Stimulated activated CD4-positive, alpha-beta T cell treated with anti-CD3 and anti-CD28 coated beads, Interleukin-15, amount 100 ng/mL, for 1 hour (primary cell): ENCODE measurements at places on chromosomes 13 and 19.

- no peak for DNase-seq
Observed at GRCh38 chr19:2330632-2331284, 2.3 kb downstream of the SPPL2B start.

DNA sequence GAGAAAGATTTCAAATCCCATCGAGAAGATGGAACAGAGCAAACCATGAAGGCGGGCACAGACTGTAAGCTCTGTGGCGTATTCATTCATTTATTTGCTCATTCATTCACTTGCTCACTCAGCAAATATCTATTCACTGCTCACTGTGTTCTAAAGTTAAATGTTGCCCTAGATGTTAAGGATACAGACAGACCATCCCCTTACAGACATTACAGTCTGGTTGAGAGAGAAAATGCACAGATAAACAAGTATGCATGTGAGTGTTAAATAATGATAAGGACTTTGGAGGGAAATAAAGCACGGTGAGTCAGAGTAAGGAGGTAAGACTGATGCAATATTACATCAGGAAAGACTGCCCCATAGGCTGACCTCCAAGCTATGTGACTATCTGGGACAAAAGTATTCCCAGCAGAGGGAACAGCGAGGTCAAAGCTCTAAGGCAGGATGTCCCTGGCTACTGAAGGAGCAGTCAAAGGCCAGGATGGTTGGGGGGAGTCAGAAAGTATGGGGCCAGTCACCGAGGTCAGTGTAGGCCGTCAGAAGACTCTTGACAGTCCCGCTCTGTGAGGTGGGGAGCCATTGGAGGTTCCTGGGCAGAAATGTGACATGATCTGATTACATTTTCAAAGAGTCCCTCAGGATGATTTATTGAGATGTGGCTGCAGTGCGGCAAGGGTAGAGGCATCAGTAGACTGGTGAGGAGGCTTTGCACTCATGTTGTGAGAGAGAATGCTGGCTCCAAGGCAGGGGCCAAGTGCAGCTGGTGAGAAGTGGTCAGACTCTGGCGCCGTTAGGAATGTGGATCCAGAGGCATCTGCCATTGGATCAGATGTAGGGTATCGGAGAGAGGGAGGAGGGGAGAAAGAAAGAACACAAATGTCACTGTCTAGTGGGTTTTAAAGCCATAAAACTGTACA lies 37.9 kb downstream of the MBNL2 start:
- DNase-seq: no peak

DNA sequence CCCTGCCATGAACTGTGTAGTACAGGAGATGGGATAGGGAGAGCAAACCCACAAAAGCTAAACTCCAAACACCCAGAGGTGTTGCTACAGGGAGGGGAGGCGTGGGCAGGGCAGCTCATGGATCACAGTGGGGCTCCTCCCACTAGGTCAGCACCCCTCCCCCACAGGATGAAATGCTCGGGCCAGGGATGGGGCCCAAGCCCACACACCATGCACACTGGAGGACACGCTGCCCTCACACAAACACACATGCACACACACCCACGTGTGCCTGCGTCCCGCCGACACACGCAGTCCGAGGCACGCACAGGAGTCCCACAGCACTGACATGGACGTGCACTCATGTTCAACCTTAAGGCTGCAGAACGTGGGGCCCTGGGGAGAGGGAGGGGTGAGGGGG lies 6.0 kb upstream of the CCNP start:
- DNase-seq: no peak

DNA sequence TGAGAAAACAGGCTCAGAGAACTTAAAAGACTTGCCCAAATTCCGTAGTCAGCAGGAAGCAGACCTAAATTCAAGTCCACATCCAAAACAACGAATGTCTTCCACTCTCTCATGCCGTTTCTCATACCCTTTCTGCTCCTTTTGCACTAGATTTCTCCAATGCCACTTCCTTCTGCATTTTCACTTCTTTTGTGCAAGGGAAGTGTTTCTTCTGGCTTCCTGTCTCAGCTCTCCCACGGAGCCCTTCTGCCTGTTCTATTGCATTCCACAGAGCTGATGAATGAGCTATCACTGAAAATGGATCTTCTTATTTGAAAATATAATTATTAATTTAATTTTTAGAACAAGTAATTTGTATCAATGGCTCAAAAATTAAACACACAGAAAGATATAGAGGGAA lies 56.1 kb upstream of the STK24 start:
- no peak for DNase-seq

GRCh38 chr13:20699715-20700114 lies 3.8 kb upstream of the IL17D start:
- no peak for DNase-seq

DNA sequence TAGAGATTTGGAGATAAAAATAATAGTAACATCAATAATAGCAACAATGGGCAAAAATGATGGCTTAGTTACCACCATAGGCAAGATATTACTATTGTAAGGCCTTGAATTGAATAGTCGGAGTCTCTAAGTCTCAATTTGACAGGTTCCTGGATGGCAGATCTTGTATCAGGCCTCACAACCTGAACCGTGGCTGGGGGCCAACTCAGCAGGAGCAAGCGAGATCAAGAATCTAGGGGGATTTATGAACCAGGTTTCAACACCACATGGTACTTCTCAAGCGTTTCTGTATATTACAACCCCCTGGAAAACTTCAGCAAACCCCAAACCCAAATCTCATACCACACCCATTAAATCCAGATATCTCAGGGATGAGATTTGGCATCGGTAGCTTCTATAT lies 573.8 kb downstream of the LIG4 start:
- no peak for DNase-seq

GRCh38 chr19:49113762-49114629 lies at the start of gene LIN7B:
Gene LIN7B (plus strand): TSS chr19:49114370. CDS start chr19:49114405, 35 bp downstream.
- peak; percentile 66 for DNase-seq

DNA sequence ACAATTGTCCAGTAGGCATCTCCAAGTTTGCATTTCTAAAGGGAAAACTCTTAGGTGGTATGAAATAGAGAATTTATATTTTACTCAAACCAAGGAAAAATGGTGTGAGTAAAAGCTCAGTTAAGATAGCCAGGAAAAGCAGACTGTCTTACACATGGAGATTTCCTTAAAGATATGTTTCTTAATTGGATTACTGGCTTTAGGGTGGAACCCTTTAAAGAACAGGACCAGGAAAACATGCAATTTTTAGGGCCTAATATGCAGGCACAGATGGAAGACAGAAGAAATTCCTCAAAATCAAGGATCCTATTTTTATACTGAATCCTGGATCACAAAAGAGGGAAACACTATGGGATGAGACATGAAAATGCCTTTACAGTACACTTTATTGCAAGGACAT lies 100.3 kb upstream of the PCDH17 start:
- DNase-seq: no peak

GRCh38 chr19:9819596-9819909 lies 674 bp upstream of the FBXL12 start:
- no peak for DNase-seq

GRCh38 chr13:34567597-34567996 lies 374.5 kb upstream of the NBEA start:
- DNase-seq: no peak

GRCh38 chr13:39023761-39024160 lies 14.1 kb downstream of the PROSER1 start:
- no peak for DNase-seq

DNA sequence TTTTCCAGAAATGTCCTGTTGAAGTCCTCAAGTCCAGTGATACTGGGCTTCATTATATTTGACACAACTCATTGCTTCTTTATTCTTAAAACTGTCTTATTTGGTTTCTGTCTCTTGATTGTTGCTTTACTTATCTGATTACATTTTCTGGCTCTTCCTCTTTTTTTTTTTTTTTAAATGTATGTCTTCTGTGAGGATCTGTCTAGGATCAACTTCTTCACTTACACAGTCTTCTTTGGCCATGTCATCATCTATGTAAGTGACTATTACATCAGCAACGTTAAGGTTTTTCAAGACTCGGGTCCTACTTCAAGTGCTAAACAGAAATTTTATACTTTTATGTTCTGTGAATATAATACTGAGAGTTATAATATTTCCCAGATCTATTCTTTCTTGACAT lies 162.1 kb downstream of the PDS5B start:
- DNase-seq: no peak

- DNase-seq: no peak
Observed at GRCh38 chr19:55306712-55307111, 18.4 kb downstream of the TMEM150B start.

GRCh38 chr19:10230861-10231611 lies at the start of gene S1PR2:
Gene S1PR2 (minus strand): TSS chr19:10231331. CDS start chr19:10224905, 6,426 bp downstream.
- DNase-seq: peak; percentile 58

DNA sequence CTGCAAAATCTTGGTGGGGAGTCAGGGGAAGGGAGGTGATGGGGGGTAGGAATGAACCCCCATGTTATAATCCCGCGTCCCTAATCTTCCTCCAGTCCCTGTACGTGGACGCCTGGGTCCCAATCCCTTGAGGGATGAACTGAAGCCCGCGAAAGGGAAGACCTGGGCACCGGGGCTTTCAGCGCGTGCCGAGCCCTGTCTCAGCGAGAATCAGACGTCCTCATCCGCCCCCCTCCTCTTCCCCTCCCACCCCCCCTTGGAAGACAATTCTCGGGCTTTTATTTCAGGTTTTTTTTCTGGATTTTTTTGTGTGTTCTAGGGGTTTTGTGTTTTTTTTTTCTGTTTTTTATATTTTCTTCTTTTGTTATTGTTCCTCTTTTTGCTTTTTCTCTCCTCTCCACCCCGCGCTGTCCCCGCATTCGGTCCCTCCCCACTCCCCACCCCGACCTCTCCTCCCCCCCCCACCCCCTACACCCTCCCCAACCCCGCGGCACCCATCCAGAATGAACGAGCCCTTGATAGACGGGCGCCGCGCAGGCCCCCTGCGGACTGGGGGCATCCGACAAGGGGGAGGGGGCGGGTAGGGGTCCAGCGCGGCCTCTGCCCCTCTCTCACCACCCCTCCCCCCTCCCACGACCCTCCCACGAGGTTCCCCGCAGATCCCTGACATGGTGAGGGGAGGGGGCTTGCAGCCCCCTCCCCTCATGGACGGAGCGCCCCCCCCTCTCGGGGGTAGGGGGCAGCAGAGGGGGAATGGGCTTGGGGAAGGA lies 10.3 kb downstream of the C19orf81 start:
- DNase-seq: no peak
